ENCODE measurements at places on chromosomes 5 and 9.

GRCh38 chr5:142129446-142130066 is 21.0 kb downstream of the NDFIP1 start:
- no peak for DNase-seq

GRCh38 chr9:35538361-35539234 is 48.7 kb downstream of the RUSC2 start:
- DNase-seq, result no peak

DNA sequence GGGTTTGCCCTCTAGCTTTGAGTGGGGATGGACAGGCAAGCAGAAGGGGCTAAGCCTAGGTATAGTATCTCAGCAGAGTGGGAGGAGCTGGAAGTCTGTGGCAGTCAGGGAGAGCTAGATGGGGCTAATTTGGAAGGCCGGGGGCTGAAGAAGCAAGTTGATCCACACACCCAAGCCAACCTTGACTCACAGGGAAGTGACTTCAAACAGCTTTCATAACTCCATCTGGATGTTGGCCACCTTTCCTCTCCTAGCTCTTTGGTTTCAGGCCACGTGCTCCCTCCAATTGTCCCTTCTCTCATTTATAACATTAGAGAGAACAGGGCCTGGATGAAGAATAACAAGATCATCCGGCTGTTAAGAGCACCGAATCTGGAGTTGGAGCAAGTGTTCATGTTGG is 36.8 kb downstream of the EGR1 start:
- DNase-seq, result no peak

- no peak for DNase-seq
Measured at GRCh38 chr5:2695200-2695891, 56.1 kb downstream of the IRX2 start.

GRCh38 chr5:135215617-135216470 is 181.8 kb upstream of the PITX1 start:
- DNase-seq, result no peak

DNA sequence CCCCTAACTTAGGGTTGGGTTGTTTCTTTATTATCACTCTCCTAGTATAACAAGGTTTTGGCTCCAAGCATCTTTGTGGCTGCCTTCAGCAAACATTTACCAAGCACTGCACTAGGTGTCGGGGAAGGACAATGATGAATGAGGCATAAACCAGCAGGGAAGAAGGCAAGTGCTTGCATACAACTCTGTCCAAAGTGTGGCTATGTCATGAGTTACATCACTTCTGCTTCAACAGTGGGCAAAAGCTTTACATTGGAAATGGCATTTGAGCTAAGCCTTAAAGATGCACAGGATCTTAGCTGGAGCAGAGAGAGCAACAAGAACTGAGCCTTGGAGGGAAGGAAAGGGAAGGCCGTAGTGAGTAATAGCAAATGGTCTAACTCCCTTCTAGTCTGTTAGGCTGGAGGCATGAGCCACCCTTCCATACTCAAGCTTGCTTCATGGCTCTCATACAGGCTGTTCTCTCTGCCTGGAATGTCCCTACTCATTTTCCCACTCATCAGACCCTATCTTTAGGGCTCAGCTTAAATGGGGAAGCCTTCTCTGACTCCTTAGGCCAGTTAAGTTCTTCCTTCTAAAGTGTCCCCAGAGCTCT is 121.8 kb downstream of the SEMA6A start:
- no peak for DNase-seq

- DNase-seq, result no peak
Measured at GRCh38 chr9:112048924-112049691, 126.0 kb downstream of the SUSD1 start.

GRCh38 chr5:124581738-124582560 is 164.5 kb downstream of the ZNF608 start:
- DNase-seq, result no peak

- no peak for DNase-seq
Measured at GRCh38 chr9:101400120-101400519, 1.5 kb downstream of the ZNF189 start.

GRCh38 chr9:109001275-109001676 is 12.0 kb downstream of the CTNNAL1 start:
- DNase-seq, result no peak

DNA sequence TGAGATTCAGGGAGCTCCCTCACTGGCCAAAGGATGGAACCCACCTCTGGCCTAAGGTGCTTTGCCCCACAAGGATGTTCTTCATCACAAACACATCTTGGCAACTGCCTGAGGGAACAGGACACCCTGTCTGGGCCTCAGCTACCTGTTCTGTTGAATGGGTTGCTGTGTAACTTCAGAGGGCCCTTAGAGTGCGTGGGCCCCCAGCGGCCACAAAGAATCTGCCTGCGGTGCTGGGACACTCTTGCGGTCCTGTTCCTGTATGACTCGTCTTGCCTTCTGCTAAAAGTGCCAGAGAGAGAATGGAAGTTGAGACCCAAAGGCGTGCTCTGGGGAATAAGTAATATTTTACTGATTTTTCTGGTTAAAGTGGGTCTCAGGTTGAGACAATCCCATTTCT is 14.1 kb upstream of the RPL26L1 start:
- DNase-seq, result no peak

- DNase-seq, result no peak
Measured at GRCh38 chr9:135701959-135702721, at the start of gene KCNT1. Gene KCNT1, plus strand, starts transcription at chr9:135702185. Its CDS starts 74 bp downstream, at chr9:135702259.

- no peak for DNase-seq
Measured at GRCh38 chr5:78534905-78535200, 113.7 kb downstream of the LHFPL2 start.

All from AML-193 (cell line).